K562 (cell line): ENCODE measurements at places on chromosomes 6 and 20.
A peak's percentile ranks its signal among the peaks of the same experiment; 100 is the strongest.

GRCh38 chr6:98532004-98532403 is 302.4 kb upstream of the POU3F2 start:
- DNase-seq = no peak

DNA sequence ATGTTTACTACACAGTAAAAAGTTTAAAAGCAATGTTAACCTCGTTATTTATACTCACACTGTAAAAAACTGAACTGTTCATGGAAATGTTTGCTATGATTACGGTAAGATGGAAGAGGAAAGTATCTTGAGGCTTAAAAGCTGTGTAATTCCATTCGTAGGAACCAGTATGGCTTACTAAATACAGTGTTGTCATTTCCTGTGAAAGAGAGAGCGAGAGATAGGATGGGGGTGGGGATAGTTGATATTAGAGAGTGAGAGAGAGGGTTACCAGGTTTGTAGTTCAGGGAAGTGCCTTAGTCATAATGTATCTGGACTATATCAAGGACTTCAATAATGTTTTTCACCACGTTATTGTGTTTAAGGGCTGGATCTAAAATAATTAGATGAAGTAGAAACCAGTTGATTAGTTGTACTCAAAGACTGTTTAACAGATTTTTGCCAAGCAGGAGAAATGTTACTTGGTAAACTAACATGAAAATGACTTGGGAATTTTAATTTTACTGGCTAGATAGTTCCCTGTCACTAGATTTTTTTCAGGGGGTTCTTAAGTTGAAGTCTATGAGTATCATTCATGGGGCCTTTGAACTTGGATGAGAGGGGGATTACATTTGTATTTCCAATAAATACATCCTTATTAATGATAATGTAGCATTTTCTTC is 30.4 kb downstream of the AFDN start:
- DNase-seq = peak; percentile 82

GRCh38 chr6:74631564-74631963 is 574.3 kb downstream of the COL12A1 start:
- DNase-seq = no peak

- DNase-seq = no peak
Observed at GRCh38 chr6:137782166-137783039, 84.7 kb upstream of the TNFAIP3 start.

DNA sequence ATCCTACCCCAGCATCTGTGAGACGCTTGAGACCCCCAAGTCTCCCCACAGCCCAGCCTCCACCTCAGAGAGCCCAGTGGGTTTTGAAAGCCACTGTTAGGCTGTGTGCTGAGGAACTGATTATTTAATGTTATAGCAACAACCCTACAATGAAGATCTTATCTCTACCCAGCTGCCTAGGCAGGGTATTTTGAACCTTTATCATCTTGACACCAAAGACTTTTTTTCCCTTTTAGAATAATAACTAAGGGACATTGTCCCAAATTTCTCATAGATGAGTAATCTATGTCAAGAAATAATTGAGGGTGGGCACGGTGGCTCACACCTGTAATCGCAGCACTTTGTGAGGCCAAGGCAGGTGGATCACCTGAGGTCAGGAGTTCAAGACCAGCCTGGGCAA is 26.2 kb downstream of the HM13 start:
- no peak for DNase-seq

DNA sequence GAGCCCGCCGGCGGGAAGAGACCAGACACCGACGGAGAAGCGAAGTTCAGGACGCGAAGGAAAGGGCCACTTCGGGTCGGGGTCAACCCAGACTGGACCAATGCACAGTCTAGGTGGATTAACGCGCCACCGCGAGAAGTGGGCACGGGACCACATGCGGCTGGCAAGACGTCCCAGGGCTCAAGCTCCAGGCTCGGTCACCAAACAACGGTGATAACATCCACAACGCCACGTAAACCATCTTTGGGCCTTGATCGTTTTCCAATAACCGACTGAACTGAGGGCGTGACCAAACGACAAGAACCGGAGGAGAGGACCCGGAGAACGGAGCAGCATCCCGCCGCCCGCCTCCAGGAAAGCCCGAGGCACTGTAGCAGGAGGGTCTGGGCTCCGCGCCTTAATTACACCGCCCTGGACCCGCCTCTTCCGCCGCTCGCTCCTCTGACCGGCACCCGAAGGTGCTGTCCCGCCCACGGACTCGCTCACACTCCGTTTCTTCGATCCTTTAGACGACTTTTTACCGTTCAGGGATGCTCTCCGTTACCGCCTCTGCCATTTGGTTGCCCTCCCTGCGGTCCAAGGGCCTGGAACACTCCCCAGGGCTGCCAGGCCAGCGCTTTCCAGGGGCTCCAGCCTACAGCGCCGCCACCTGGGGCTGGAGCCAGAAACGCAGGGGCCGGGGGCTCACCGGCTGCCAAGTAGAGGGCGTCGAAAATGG is 44.1 kb downstream of the DPPA5 start:
- DNase-seq = peak; percentile 80

DNA sequence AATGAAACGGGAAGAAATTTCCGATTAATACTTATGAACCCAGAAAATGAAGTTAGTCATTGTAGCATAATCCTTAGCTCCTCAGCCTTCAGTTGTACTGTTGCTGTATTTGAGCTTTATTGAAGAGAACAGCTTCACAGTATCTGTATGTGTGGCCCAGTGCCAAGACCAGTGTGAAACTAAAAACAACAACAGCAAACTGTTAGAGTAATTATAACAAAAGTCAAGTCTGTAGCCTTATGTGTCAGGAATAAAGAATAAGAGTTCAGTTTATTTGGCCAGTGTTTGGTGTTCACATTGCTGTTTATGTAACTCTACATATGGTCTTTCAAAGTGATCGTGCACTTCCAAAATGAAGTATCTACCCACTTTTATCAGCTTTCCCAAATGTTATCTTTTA is 70.9 kb downstream of the ARID1B start:
- DNase-seq = no peak
